Subcutaneous preadipocyte (primary cell): ENCODE measurements at places on chromosomes 16 and 17. TPM values are rescaled to one million over a fixed set of nuclear protein-coding genes. Genes with fewer than 3 reads are reported as not detected.

The ICAM2 gene
- total RNA-seq = 15.1 and 33.0 TPM in 2 replicates

The DNAH9 gene
- under 0.01 TPM in 1 of 2 replicates, not detected in the other for total RNA-seq

The TP53TG3 gene
- total RNA-seq = 1.4 TPM in 1 of 2 replicates, not detected in the other

The FAM20A gene
- 16.4 and 63.9 TPM in 2 replicates for total RNA-seq

The FAM171A2 gene
- 0.73 and 0.98 TPM in 2 replicates for total RNA-seq

The CCDC47 gene
- total RNA-seq = 62.5 and 66.7 TPM in 2 replicates

The SLC12A3 gene
- not detected in 2 replicates for total RNA-seq

The GRB7 gene
- total RNA-seq = 0.20 and 0.37 TPM in 2 replicates

The KRTAP4-1 gene
- not detected in 2 replicates for total RNA-seq

The PITPNM3 gene
- 0.37 and 0.78 TPM in 2 replicates for total RNA-seq

The CCL17 gene
- not detected in 2 replicates for total RNA-seq

The MMP2 gene
- total RNA-seq = 355 and 531 TPM in 2 replicates

The RBFOX1 gene
- total RNA-seq = not detected in 2 replicates

The SLC35G6 gene
- total RNA-seq = not detected in 2 replicates

The ADCY7 gene
- 52.5 and 61.2 TPM in 2 replicates for total RNA-seq

The SLC16A13 gene
- total RNA-seq = 0.37 and 0.39 TPM in 2 replicates

The EXOC3L1 gene
- not detected in 2 replicates for total RNA-seq

The CYB561 gene
- total RNA-seq = 23.1 and 33.8 TPM in 2 replicates

The PRSS53 gene
- 1.5 and 3.3 TPM in 2 replicates for total RNA-seq
